ENCODE measurements at places on chromosomes 4 and X.

GRCh38 chr4:13893211-13893610, 265.7 kb upstream of the BOD1L1 start:
- DNase-seq: no peak

DNA sequence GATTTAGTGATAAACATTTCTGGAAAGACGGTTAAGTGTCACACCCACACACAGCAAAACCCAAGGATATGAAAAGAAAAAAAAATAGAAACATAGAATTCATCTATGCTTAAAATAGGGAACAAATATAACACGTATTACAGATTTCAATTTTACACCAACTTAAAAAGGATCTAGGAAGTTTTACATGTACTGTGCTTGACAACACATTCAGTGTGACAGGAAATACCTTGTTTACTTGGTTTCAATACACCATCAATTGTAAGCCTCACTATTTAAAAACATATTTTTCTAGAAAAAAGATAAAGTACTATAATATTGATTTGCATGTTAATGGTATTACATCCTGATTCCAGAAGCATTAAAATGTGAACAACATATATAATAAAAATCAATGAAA, 77.0 kb upstream of the SPRY1 start:
- no peak for DNase-seq

- DNase-seq: no peak
Observed at GRCh38 chr4:17921451-17921850, 100.1 kb downstream of the LCORL start.

- no peak for DNase-seq
Observed at GRCh38 chr4:37685823-37686372, 278 bp downstream of the RELL1 start.

GRCh38 chr4:22910200-22910599, 217.5 kb downstream of the GBA3 start:
- no peak for DNase-seq

GRCh38 chrX:2711441-2711840, 20.3 kb downstream of the CD99 start:
- DNase-seq: no peak

DNA sequence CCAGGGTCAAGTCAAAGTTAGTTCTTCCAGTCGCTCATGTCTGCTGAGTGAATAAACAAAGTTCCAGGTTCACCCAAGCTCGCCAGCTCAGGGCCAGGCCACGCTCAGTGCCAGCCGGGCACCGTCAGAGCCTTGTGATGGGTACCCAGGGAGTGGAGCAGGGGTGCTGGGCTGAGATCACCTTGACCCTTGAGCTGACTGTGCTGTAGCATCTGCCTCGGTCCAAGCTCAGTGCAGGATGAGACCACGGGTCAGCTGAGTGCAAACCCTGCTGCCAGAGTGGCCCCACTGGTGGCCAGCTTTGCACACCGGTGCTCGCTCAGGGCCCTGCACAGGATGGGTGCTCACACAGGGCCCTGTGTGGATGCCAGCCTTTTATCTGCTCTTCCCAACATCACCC, 4.3 kb downstream of the CPZ start:
- no peak for DNase-seq

DNA sequence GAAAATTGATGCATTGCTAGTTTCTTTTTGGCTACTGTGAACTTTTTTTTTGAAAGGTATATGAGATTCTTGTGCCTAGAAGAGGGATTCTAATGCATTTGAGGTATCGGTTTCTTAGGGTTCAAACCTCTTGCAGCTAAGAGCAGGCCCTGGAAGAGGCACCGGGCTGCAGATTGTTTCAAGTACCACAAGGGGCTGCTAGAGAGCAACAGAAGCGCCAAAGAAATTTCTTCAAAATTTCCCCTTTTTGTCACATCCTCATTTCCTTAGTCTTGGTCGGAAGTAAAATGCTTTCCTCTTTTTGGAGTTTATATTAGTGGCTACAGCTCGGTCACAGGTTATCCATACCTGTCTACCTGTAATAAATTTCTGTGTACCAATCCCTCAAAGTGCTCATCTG, 89.8 kb downstream of the PDGFRA start:
- DNase-seq: no peak

- DNase-seq: no peak
Observed at GRCh38 chr4:147582386-147583060, 34.7 kb upstream of the TMEM184C start.

DNA sequence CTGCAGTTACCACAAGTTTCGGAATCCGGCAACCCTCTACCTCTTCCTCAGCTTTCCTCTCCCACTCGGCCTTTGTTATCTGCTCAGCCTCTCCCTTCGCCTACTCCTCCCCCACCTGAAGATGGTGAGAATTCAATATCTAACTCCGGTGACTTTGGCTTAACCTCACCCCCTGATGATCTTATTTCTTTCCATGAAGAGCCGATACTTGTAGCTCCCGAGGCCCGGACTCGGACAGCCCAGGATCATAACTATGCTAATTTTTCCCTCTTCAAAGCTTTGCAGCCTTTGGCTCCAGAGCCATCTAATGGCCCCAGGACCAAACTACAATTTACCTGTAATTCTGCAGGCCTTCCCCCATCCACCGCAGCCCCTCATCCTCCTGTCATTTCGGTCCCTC, 32.0 kb upstream of the MGST2 start:
- DNase-seq: no peak

- DNase-seq: no peak
Observed at GRCh38 chr4:38387819-38388218, 276.2 kb upstream of the KLF3 start.

DNA sequence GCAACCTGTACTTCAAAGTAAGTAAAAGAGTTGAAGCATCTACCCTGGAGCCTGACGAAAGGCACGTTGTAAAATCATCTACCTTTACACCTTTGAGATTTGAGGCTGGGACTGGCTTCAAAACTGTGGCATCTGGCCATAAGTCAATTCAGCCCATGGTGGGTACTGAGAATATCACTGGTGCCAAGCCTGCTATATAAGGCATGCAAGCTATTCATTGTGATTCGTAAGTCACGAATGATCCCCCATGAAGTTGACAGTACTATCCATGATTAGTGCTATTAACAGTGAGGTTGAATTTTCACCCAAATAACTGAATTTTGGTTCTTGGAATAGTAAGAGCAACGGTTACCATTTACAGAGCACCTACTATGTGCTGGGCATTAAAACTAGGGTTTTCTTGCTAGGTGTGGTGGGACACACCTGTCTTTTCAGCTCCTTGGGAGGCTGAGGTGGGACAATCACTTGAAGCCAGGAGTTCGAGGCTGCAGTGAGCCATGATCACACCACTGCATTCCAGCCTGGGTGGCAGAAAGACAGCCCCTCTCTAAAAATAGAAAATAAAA, 39.8 kb downstream of the IRF2 start:
- no peak for DNase-seq

- DNase-seq: no peak
Observed at GRCh38 chr4:95417531-95417930, 131.2 kb downstream of the UNC5C start.
